Suppressor macrophage (primary cell): ENCODE measurements at places on chromosomes 12 and 14.
A peak's percentile ranks its signal among the peaks of the same experiment; 100 is the strongest.

DNA sequence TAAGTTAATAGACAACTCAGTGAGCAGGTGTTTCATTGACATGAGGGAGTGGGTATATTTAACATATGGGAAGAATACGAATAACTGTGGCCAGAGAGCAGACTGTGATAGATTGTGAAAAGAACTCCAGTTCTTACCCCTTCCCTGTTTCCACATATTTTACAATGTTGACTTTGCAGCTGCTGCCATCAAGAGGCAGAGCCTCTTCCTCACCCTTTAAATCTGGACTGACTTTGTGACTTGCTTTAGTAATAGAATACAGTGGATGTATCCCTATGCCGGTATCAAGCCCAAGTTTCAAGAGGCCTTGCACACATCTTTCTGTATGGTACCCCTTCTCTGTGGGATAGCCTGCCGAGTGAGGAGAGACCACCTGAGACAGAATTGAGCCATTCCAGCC lies 356.7 kb downstream of the ETNK1 start:
- DNase-seq = no peak

DNA sequence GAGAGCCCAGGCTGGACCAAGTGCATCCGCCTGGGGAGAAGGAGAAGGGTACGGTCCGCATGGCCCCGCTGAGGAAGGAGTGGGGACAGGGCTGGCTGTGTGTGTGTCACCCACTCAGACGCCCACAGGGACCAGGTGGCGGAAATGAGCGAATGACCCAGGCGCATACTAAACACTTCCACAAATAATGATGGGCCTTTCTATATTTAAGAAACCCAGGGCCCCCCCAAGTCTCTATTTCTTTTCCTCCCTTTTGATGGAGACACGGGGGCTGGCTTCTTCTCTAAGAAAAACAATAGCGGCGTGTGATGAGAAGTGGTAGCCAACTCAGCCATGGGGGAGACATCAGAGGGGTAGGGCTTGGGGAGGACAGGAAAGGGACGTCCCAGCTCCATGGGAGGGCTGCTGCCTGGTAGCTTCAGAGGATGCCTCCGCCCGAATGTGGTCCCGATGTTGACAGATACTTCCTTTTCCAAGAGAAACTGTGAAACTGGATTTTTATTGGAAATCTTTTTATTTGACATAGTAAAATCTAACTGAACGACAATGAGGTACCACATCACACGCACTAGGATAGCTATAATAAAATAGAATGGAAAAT lies 6.3 kb upstream of the MAP1LC3B2 start:
- DNase-seq = no peak

- no peak for DNase-seq
These were observed 29.6 kb downstream of the PRDM4 start for GRCh38 chr12:107731366-107731765.

GRCh38 chr12:102682366-102683289 lies 202.3 kb upstream of the IGF1 start:
- DNase-seq = no peak

- DNase-seq = no peak
These were observed 258.6 kb downstream of the KTN1 start for GRCh38 chr14:55838529-55839052.

GRCh38 chr12:46490635-46491034 lies 118.1 kb upstream of the SLC38A2 start:
- no peak for DNase-seq

GRCh38 chr12:114691763-114692185 lies 7.8 kb upstream of the TBX3 start:
- DNase-seq = no peak

DNA sequence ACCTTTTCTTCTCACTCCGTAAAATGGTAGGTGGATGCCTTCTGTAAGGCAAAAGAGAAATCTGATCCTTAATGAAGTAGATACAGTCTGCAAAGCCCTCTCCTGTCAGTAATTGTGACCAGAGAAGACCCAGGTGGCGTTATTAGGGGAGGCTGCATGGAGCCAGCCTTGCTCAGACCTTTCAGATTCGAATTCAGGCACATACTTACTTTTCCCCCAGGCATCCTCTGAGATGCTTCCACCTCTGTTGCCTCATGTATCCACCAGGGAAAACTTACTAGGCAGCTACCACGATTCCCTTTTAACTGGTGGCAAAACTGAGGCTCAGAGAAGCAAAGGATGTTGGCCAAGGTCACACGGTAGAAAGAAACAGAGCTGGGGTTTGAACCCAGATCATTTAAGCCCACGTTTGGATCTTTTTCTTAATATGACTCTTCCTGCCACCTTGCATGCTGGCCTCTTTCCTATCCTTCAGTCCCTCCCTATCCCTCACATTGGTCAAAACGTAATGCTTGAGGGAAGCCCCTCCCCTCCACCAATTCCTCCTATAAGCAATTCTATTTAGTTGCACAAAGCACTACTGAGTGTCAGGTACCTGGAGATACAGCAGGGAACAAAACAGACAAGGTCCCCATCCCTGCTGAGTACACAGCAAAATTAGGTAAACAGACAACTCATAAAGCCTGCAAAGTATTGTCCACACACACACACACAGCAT lies 179.4 kb downstream of the KSR2 start:
- DNase-seq = no peak

DNA sequence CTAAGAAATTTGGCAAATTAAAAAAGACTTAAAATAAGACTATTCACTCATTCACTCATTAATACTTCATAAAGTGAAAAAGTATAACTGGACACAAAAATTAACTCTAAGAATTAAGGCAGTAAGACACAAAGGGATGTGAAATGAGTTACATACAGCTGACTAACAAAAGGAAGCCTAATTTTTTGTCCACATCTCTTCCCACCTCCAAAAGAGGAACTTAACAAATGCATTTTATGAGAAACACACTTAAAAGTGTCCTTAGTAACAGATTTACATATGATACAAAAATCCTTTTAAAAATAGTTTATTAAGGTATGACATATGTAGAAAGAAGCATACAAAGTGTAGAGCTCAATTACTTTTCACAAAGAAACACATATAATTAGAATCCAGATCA lies 88.9 kb downstream of the NUMB start:
- peak; percentile 64 for DNase-seq

DNA sequence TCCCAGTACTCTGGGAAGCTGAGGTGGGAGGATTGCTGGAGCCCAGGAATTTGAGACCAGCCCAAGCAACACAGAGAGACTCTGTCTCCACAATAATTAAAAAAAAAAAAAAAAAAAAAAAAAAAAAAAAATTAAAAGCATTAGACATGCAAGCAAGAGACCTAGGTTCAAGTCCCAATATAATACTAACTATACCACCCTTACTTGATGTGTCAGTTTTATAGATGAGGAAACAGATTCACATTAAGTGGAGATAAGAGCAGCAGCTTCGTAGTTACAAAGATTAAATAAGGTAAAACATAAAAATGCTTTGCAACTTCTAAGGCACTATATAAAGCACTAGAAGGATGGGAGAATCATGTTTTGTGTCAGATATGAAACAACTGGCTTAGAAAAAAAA lies 9.1 kb downstream of the PPTC7 start:
- DNase-seq = no peak

DNA sequence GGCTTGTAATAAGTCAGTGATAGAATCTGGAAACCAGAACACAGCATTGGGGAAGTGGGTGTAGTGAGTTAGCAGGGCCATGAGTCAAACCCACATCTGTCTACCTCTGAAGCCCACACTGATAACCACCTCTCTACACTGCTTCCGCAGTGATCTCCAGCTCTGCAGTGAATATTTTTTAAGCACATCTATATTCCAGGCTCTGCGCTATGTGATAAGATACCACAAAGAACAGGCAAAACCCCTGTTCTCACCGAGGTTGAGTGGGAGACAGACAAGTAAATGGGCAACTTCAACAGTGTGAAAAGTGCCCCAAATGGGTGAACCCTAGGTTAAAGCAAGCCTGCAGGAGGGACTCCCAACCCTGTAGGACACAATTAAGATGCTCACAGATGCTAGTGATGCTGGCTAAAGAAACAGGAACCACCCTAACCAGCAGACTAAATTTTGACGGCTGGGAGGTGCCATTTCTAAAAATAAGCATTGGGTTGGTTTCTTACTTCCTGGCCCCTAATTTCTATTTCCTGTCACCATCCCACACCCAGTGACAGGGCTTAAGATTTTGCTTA lies 375.0 kb downstream of the DPF3 start:
- no peak for DNase-seq

DNA sequence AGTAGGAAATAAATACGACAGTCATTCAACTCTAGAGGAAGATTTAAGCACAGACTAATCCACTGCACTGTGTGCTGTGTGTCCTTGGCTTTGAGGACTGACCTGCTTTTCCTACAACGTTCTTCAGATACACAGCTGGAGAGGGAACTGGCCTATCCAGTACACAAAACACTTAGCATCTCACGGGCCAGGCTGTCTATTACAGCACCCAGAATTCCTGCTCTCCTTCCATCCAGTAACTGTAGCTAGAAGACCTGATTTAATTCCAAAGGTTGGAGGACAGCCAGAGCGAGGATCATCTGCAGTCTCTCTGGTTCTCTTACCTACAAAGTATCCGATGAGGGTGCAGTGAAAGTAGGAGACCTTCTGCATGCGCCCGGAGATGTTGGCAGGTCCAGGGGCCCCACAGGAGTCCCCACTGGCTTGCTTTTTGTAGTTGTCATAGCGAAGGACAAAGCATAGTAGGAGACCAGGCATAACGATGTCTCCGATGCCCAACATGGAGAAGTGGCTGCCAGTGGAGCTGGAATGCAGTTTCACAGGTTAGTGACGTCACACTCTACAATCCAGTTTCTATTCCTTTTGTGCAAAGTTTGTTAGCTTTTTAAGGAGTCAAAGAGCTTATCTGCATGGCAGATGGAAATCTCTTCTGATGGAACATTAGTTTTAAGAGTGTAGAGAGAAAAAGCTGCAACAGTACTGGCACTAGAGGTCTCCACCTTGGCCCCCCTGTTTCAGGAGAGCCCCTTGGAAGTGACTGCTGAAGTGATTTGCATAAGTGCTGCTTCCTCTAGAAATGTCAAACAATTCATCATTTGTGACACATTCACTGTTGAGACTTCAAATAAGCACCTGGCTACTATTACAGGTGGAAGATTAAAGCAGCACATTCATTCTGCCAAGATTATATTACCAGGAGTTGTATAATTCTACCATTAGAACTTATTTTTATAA lies 41.7 kb downstream of the ACADS start:
- no peak for DNase-seq

DNA sequence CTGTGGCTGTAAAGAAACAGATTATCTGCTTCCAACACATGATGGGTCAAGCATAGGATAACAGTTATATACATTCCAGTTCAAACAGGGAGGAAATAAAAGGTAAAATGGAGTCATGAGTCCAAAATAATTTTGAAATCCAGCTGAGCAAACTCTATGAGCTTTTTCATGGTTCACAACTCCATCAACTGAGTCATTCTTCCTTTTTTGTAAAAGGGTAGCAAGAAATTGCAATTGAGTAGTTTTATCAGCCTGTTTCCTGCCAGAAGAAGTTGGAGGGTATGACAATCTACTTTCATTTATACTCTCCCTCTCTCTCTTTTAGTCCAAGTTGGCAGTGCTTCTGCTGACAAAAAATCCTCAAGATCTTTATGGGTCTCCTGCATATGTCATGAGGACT lies 95.6 kb downstream of the CPNE8 start:
- peak; percentile 29 for DNase-seq

GRCh38 chr14:22972313-22972930 lies 9.9 kb downstream of the AJUBA start:
- no peak for DNase-seq

GRCh38 chr14:55855751-55856150 lies 262.5 kb upstream of the PELI2 start:
- no peak for DNase-seq

- DNase-seq = no peak
These were observed 35.2 kb upstream of the LHX5 start for GRCh38 chr12:113506867-113507266.

DNA sequence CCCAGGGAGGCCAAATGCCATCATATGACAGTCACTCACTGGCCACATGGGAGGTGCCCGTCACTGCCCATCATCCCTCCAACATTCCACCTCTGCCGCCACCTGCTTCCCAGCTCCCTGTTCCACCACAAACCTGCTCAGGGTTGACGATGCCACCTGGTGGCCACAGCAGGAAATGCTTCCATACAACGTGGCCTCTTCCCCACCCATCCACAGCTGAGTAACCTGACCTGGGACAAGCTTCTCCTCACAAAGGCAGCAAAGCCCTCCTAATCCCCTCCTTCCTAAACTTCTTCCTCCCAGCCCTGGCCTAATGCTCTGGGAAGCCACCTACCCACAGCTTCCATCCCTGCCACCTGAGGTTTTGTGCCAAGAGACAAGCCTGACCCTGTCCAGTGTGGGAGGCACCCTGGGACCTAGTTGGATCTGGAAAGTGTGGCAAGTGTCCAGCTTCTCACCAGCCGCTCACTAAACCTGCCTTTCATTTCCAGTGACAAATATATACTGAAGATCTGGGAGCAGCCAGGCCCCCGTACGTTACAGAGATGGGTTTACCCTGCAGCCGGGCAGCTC lies 4.3 kb downstream of the DEGS2 start:
- DNase-seq = peak; percentile 37

GRCh38 chr12:109735051-109735521 lies 21.5 kb downstream of the FAM222A start:
- no peak for DNase-seq

GRCh38 chr14:83291714-83292113 lies 1758.1 kb upstream of the SEL1L start:
- DNase-seq = no peak

DNA sequence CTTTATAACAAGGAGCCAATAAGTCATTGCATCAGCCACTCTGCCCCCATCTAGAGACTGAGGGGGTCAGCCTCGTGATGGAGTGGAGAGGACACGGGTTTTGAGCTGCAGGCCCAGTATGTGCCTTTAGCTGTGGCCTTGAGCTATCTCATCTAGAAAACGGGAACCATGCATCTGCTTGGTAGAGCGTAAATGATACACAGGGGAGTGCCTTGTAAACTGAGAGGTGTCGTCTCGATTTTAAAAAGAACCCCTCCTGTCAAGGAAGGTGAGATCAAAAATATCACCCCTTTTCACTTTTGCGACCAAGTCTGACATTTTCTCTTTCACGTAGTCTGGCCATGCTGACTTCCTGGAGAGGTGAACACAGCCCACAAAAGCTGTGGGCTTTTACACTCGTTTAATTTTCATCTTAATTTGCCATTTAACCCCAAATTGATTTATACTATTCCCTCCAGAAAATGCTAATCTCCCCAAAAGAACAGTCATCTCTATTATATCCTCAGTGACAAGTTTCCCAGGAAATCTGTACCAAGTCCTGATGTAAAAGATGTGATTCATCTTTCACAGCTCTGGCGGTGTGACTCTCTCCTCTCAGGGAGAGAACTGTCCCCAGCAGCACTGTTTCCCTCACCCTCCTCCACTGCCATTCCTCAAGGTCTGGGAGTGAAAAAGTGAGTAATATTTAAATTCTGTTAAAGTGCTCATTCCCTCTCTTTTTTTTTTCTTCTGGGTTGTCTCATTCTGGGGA lies 30.6 kb downstream of the VCPKMT start:
- DNase-seq = peak; percentile 52

GRCh38 chr12:54680374-54680773 lies 32.2 kb upstream of the DCD start:
- DNase-seq = peak; percentile 33

DNA sequence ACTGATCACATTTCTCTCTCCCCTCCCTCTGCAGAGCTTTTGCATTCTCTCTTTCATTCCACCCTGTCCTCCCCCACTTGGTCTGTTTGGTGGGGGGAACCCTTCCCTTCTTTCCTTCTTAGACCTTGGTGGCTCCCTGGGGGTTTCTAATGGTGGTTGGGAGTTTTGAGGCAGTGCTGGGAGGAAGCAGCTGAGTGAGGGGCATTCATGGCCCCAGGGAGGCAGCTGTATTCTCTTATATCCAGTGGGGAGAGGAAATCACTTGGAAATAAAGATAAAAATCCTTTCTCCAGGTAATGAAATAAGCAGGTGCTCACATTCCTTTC lies 13.3 kb downstream of the NGDN start:
- no peak for DNase-seq
